ENCODE measurements at places on chromosomes 4 and X. TPM values are rescaled to one million over a fixed set of nuclear protein-coding genes. Genes with fewer than 3 reads are reported as not detected.

- DNase-seq: no peak
These were observed 939 bp downstream of the PDK3 start for GRCh38 chrX:24466025-24466424.

DNA sequence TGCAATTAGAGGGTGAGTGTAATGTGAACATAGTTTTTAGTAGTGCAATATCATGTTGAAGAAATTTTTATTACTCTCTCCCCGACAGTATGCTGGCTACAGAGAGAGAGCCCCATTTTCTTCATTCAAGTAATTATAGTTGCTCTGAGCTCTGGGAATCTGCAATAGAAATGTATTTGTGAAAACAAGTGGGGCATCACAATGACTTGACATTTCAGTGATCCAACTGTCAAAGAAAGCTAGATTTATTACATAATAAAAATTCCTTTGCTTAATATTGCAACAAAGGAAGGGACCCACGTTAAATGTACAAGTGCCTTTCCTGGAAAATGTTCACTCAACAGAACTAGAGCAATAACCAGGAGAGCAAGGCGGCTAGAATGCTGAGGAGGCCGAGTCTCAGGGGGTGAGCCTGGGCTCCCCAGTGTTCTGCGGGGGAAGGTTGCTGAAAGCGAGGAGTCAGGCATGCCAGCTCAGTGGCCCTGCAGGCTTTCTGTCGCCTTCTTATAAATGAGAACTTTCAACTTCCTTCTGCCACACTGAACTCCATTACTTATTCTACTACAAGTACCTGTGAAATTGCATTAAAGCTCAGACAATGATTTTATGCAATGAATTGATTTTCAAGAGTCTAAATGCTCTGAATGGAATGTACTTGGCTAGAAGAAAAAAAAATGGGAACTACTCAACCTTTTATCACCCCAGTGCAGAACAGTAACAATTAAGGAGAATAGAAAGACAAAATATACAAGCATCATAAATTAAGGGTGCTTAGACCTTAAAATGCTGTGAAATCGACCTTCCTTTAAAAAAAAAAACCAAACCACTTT, 476.4 kb downstream of the AFF2 start:
- DNase-seq: no peak

GSX2 gene
- total RNA-seq: not detected

DNA sequence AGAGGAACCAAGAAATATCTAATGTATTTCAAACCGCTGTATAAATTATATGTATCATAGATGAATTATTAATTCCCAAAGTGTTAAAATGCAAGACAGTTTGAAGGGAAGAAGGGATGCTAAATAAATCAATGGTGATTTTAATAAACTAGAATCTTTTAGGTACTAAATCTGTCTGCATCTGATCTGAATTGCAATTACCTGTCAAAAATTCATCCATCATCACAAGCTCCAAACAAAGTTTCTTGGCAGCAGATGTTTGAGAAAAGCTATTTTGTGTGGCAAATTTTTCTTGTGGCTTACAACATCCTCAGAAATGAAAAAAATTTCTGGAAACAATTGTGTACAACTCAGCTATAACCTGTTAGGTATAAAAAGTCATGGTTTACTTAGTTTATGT, 816.0 kb upstream of the NDST4 start:
- DNase-seq: no peak

DAPP1 gene
- total RNA-seq: 9.1 TPM

DNA sequence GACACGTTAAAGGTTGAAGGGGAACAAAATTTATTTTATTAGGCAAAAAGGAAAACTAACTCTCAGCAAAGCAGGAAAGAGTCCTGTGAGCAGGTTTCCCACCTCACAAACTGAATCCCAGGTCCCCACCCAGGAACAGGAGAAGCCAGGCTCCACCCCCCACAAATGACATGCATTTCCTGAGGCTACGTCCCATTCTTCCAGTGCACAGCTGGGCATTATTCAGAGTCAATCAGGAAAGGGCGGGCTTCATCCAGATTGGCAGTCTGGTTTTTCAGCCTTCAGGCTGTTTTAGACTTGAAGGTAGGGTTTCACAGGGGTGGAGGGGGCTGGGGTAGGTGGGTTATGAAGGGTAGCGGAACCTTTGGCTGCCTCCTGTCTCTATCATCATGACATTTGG, 11.9 kb upstream of the ASIC5 start:
- no peak for DNase-seq
